NCI-H2107 (cell line): ENCODE measurements at places on chromosomes 7 and 10.

DNA sequence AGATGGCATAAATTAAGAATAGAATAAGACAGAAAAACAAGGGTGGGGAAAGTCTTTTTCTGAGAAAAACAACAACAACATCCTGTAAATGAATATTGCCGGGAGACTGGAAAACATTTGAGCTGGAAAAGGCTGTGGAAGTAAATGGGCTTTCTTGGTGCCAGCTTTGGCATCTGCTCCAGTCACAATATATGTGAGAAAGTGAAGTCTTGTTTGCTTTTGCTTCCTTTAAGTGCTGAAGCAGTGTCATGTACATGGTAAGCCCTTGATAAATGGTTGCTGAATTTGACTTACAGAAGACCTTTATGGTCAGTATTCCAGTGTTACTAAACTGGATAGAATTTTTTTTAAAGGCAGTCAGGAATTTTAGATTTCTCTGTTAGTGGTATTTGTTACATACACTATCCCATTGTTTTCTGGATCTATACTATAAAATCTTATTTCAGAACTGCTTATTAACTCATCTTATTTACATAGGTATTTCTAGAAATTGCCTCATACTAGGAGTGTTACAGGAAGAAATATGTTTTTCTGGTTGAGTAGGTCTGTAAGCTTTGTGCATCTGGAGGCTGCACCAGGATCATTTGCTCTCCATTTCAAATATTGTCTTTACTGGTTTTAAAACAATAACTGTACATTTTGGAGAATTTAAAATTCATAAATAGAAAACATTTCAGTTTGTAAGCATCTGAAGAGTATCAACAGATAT is 201.7 kb upstream of the FOXP2 start:
- DNase-seq: no peak

DNA sequence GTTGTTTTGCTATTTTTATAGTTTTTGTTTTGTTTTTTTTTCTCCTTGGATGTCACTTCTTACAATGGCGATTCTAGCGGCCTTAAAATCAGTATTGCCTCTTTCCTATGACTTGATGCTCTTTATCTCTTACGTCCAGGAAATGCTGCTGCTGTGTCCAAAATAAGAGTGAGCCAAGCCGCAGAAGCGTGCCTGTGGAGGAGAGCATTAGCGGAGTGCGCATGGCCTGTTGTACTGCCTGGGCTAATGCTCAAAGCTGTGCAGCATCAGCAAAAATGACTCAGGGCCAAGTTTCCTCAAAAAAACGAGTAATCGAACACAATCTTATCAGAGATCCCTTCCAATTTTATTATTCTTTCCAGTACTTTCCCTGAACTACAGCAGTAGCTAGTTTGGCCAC is 18.5 kb upstream of the GAD2 start:
- no peak for DNase-seq

- DNase-seq: no peak
These were observed 926.7 kb upstream of the ZNF722 start for GRCh38 chr7:63071920-63072319.

DNA sequence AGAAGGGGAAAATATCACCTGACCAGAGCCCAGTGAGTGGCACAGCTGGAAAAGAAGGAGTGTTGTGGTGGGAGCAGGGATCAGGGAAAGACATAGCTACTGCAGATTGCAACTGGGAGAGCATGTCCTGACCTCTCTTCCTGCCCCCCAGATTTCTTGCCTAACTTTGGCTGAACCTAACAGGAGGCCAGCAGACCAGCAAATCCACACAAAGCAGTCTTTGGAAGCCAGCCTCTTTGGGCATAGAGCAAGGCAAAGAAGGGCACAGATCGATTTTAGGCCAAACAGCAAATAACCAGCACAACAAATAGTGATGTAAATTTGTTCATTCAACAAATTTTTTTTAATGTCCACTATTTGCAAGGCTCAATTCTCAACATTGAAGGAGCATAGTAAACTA is 433.2 kb upstream of the GHITM start:
- DNase-seq: no peak

DNA sequence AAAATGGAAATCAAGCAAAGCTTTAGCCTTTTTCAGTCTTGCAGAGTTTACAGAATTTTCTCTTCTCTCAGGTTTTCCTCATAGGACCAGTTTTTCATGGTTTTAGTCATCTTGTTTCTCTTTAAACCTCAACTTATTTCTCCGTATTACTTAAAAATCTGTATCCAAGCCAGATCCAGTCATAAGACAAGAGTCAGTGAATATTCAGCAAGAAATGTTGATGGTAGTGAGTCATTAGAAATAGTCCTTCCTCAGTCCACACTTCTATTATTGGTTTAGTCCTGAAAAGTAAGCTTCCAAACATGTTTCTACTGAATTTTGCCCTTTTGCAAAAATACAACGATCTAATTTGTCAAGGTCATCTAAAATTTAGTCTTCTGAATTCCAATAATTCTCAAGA is 107.0 kb downstream of the VIM start:
- no peak for DNase-seq
